ENCODE measurements at places on chromosomes 2 and 18.

DNA sequence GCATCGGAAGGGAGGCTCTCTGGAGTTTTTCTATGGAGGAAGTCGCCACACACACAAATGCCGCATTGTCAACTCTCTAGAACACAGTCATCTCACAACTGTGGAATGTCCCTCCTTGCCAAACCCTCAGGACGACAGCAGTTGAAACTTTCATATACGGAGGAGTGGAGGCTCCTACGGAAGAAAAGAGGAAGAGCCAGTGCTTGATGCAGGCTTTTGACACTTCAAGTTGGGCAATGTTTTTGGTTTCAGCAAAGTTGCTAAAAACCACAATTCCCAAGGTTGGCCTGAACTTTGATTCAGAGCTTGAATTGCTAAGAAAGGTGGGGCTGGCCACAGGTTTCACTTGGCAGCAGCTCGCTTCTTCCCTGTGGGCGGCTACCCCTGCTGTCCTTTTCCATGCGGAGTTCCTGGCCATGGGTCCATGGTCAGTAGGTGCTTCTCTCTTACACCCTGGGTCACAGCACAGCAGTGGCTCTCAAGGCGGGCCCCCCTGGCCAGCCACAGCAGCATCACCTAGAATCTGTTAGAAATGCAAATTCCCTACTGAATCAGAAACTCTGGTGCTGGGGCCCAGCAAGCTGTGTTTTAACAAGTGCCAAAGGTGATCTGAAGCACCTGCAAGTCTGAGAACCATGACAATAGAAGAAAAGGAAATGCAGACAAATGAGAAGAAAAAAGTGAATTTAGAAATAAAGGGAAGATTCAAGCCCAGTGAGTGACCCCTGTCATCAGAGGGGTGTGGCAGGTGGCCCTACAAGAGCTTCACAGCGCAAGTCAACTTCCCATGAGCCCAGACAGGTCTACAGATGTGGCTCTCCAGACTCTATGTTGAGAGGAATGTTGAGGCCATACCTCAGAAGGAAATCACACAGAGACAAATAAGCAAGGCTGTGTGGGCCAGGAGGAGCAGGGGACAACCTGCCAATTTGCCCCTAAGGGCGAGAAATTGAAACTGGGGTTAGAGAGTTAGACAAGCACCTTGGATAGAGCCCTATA lies 856.4 kb downstream of the RNF144A start:
- no peak for DNase-seq

GRCh38 chr2:152336854-152337510 lies 2.0 kb downstream of the FMNL2 start:
- DNase-seq = no peak

GRCh38 chr18:59477849-59478248 lies 118.8 kb upstream of the LMAN1 start:
- no peak for DNase-seq

DNA sequence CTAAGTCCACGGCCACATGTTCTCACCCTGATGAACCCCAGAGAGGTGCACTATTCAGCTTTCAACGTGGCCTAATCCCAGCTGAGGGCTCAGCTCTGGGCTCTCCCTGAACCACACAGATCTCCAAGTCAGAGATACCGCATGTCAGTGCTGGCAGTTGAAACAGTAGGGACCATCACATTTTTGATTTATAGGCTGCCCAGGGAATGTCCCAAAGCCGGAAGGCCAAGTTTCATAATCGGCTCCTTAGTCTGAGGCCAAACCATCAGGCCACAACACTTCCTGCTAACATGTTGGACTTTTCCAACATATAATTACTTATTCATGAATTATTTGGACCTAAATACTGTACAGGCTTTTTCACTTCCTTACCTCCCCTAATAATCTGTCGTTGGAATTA lies 91.9 kb upstream of the KLHL29 start:
- DNase-seq = no peak

GRCh38 chr2:64720535-64721319 lies 67.0 kb upstream of the SERTAD2 start:
- DNase-seq = no peak

DNA sequence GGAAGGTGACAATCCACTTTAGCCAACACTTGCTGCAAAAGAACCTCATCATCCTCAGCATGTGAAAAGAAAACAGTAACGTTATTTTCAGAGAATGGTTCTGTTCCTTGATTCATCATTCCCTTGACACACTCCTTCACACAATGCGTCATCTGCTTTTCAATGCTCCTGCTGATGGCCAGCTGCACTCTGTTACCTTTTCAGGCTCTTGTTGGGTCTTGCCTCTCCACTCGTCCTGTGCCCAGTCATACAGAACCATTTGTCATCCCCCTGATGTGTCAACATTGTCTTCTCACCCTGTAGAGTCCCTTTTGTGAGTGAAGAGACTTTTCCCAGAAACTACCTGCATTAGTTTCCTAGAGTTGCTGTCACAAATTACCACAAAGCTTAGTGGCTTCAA lies 12.2 kb upstream of the DTNA start:
- no peak for DNase-seq

DNA sequence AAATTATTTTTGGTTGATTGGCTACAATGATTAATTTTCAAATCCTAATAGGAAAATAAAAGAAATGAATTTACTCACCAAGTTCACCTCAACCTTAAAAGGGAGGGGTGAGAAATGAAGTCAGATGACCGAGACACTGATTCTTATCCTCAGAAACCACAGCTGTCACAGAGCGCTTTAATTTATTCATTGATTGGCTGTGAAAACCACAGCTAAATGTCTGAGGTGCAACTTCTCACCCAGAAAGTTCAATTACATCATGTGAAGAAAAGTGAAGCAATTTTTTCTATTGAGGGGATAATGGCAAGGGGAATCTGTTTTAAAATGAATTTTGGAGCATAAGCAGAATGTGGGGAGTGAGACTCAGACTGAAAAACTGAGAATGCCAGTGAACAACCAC lies 128.4 kb downstream of the RNF152 start:
- DNase-seq = no peak

- DNase-seq = no peak
Observed at GRCh38 chr2:70706026-70706795, 61.8 kb downstream of the ADD2 start.

DNA sequence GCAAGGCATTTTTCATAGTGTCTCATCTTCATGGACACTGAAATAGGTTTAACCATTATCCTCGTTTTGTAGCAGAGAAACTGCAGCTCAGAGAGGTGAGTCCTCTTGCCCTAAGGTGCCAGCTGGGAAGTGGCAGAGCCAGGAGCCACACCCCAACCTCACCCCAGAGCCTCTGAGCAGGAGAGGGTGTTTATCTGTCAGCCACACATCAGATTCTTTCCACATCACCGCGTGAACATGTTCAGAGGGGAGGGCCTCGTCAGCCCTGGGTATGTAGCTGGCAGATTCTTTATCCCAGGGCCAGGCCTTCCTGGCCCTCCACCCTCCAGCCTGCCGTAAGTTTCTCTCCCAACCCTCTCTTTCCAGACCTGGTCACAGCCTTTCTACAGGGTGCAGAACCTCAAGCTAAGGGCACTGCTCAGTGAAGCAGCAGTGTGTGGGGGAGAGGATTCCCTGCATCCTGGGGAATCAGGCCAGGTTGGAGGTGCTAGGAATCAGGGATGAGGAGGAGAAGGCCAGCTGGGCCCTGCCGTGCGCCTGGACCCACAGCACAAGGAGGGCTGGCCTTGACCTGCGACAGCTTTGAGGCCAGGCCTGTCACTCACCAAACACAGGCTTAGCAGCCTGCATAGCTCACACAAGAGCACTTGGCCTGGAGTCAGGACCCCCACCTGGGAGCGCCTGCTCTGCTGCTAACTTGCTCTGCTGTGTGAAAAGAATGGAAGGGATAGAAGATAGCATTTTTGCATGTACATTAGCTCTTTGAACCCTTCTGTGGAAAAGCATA lies 111.3 kb upstream of the MCFD2 start:
- DNase-seq = no peak

- no peak for DNase-seq
Observed at GRCh38 chr2:41937921-41938708, 109.7 kb upstream of the PKDCC start.

DNA sequence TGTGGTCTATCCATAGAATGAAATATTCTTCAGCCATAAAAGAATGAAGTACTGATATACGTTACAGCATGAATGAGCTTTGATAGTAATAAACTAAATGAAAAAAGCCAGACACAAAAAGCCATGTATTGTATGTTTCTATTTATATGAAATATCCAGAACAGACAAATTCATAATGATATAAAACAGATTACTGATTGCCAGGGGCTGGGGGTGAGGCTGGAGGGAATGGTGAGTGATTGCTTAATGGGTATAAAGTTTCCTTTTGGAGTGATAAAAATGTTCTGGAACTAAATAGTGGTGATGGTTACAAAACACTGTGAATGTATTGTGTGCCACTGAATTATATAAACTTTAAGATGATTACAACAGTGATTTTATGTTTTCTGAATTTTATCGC lies 200.5 kb downstream of the MC4R start:
- no peak for DNase-seq

DNA sequence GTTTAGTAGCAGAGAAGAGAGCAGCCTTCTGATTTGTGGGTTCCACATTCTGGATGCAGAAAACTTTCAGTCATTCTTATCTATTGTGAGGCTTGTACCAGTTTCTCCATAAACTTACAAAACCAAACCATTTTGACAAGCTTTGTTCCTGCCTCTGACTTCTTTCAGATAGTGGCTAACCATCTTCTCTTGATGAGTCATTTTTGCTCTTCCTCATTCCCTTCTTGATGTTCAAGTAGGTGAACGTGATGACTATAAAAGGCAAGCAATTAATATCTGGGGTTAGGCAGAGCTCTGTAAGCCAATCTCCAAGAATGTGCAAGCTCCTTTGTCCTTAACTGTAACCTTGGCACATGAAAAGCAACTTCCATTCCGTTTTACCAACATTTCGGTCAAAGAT lies 2083.1 kb upstream of the PIK3C3 start:
- DNase-seq = no peak

DNA sequence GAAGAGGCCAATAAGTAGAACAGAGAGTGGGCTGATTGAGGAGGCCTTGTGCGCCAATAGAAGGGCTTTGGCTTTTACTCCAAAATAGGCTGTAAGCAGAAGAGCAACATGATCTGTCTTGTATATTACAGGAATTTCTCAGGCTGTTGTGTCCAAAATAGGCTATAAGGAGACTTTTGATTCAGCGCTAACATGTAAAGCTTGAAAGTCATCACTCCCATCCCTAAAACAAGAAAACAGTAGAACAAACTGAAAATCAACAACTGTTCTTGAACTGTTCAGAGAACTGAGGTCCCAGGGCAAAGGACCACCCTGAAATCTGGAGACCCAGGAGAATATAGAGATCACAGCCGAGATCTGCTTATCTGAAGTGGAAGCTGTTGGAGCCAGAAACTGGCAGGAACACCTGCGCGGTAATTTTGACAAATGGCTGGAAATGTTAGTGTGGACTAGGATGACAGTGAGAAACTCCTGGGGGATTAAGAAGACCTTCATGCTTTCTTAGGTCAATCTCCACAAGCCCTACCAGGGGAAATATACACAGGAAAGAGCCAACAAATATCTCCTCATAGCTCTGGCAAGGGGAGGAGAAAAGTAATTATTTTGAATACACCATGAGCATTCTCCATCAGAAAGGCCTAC lies 258.6 kb downstream of the RBM43 start:
- no peak for DNase-seq

- no peak for DNase-seq
Observed at GRCh38 chr2:157376041-157376440, 50.4 kb upstream of the ERMN start.

- no peak for DNase-seq
Observed at GRCh38 chr2:60715561-60715960, 40.5 kb upstream of the PAPOLG start.

- no peak for DNase-seq
Observed at GRCh38 chr2:64888591-64889309, 100.4 kb upstream of the SLC1A4 start.

- DNase-seq = no peak
Observed at GRCh38 chr18:48308027-48308635, 101.1 kb downstream of the ZBTB7C start.

GRCh38 chr2:172086241-172087206 lies 1.2 kb downstream of the DLX1 start:
- no peak for DNase-seq

GRCh38 chr2:21317131-21317530 lies 193.4 kb downstream of the TDRD15 start:
- no peak for DNase-seq

- no peak for DNase-seq
Observed at GRCh38 chr2:18378020-18378653, 182.3 kb downstream of the RDH14 start.

DNA sequence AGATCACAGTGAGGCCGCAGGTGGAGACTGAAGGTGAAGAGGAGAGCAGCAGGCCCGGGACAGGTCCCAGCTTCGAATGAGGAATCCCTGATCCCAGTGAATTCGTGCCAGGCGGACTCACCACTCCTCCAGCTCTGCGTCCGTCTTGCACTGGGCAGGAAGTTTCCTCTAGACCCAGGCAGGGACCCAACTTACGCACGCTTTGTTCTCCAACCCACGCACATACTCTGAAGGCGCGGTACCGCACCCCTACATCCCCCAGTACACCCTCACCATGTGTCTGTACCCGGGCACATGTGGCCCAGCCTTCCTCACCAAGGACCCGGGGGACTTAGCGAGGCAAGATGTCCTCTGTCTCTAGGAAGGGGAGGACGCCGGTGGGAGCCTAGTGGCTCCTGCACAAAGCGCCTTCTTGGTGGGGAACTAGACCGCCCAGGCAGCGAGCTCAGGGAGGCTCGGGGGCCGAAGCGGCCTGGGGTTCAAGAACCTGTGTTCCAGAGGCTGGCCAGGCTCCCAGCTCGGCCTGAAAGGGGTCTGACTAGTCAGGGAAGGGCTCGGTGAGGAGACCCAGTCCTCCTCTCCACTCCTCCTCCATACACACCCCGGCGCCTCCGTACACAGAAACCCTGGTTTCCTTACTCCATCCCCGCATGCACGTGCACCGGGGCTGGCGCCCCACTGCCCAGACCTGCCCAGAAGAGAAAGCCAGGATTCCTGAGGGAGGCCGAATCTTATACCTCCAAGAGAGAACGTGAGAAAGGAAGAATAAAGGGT lies 38.3 kb upstream of the ATP6V1B1 start:
- DNase-seq = no peak

GRCh38 chr2:149825473-149825872 lies 237.9 kb upstream of the MMADHC start:
- DNase-seq = no peak

GRCh38 chr18:61766266-61766884 lies 126.4 kb downstream of the RNF152 start:
- no peak for DNase-seq

DNA sequence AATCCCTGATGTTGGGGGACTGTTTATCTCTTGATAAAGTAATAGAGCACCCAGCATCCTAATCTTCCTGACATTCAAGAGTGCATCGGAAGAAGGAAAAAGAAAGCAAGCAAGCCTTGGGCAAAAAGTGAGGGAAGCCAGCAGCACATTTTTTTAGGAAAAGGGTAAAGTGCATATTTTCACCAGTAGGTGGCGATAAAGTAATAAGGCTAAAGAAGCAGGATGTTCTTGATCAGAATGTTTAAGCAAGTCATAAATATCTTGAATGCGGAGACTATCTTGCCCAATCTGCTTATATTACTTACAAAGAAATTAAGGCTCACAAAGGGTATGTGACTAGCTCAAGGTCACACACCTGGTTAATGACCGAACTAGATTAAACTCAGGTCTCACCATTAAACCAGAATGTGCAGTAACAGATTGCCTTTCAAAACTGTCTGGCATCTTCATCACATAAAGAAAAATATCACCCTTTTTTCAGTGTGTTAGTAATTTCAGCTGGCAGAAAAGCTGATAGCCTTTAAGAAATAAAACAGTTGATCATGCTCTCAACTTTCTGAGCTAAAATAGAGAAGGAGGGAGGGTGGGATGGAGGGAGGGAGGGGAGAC lies 83.8 kb downstream of the VIT start:
- no peak for DNase-seq

- DNase-seq = no peak
Observed at GRCh38 chr18:38933910-38934510, 1368.4 kb upstream of the CELF4 start.

All from stimulated activated CD8-positive, alpha-beta memory T cell treated with anti-CD3 and anti-CD28 coated beads, Interleukin-2, amount 100 ng/mL, for 1 hour (primary cell).